ENCODE measurements at places on chromosomes 3 and 15. TPM values are rescaled to one million over a fixed set of nuclear protein-coding genes. Genes with fewer than 3 reads are reported as not detected.

DNA sequence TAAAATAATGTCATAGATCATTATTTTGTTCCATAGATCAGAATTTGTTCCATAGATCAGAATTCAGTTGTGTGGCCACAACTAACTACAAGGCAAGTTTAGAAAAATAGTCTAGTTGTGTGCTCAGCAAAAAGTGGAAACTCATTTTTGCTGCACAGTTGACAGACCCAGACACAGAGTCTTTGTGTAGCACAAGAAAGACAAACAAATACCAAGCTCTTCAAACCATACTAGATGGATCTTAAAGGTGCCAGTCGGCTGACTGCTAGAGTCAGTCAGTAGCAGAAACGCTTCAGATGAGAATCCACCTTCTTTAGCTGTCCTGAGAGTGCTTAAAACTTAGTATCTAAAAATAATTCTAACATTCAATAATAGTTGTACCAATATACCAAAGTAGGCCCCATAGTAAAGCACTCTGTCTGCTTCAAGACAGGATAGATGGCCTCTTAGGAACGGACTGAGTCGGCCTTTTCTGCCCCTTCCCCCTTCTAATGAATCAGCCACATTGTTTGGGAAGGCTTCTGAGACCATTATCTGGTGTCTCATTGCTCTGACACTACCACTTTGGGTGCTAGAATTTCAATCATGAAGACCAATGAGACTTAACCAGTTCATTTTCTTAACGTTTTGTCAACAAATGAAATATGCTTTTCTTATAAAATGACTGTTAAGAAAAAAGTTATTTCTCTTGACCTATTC is 27.7 kb upstream of the SLC4A7 start:
- no peak for DNase-seq

DNA sequence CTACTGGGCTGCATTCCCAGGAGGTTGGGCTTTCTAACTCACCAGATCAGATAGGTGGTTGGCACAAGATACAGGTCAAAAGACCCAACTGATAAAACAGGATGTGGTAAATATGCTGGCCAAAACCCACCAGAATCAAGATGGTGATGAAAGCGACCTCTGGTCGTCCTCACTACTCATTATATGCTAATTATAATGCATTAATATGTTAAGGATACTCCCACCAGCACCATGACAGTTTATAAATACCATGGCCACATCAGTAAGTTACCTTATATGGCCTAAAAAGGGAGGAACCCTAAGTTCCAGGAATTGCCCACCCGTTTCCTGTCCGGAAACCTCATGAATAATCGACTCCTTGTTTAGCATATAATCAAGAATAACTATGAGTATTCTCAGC is 31.6 kb downstream of the CFAP44 start:
- DNase-seq, result no peak

SHQ1 gene
- 44.4 TPM for total RNA-seq

PLA2G4D gene
- total RNA-seq, result not detected

MYL3 gene
- total RNA-seq, result not detected

- no peak for DNase-seq
Measured at GRCh38 chr15:47505712-47506328, 211.5 kb upstream of the SEMA6D start.

SLC15A2 gene
- 0.66 TPM for total RNA-seq

DNA sequence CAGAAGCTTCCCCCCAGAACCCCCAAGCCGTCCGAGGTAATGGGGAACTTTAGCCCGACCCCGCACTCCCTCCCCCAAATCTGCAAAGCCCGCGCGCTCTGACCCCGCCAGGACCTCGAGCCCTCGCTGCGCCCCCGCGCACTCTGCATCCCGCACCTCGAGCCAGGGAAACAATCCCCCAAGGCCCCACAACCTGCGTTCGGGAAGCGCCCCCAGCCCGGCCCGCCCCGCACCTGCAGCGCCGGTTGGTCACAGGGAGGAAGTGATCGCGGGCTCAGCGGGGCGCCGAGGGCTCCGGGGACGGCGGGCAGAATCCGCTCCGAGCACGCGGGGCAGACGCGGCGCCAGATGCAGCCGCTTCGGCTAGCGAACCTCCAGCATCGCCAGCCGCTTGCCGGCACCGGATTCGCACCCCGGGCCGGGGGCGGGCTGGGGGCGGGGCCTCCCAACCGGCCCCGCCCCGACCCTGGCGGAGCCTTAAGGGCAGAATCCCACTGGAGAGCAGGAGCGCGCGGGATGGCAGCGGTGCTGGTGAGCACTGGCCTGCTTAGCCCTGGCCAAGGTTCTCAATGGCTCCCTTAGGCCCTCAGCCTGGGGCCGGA is at the start of gene CAMKV:
TSS of gene CAMKV (minus strand) at position 382 of the 602 bp plus-strand sequence. CDS start 7,518 bp downstream, outside the sequence.
- no peak for DNase-seq

FSIP1 gene
- 0.69 TPM for total RNA-seq

DNA sequence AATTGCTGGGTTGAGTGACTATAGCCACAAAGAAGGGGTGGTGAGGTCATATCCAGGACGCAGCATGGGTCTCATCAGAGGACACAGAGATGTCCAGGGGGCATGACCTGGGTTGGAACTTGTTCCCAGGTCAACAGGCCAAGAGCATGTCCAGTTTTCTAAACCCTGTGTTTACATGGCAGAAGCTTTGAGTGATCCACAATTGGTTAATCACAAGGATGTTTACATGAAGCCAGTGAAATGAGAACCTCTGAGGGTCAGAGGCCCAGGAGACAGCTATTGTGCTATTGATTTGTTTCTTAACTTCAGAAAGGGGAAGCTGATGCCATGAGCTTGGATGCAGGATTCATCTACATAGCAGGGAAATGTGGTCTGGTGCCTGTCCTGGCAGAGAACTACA is 42.2 kb upstream of the TOPBP1 start:
- no peak for DNase-seq

DNA sequence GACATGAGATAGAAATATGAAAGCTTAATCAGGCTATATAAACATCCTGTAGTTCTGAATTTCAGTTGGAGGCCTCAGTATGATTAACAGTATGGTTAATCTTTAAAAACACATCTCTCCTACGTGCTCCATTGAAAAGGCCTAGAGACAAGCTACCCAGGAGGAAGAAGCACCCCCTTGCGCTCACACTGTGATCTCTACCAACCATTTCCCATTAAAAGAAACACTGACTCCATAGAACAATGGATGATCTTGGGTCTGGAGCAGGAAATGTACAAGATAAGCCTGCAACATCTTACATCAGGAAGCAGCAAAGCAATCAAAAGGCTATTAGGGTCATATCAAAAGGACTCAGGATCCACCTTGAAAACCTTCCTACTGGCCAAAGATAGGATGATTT is 3.4 kb upstream of the EOGT start:
- no peak for DNase-seq

RAD51 gene
- 31.0 TPM for total RNA-seq

DNA sequence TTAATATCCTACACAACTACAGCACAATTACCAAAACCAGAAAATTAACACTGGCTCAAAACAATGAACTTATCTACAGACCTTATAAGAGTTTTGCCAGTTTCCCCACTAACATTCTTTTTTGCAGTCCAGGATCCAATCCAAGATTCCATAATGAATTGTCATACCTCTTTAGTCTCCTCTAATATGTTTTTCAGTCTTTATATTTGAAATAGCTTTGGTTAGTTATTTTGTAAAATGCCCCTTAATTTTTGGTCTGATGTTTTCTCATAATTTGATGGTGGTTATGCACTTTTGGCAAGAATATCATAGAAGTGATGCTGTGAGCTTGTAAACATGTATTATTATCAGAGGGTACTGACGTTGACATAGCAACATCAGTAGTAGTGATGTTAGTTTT is 124.3 kb downstream of the ISL2 start:
- DNase-seq, result no peak

- no peak for DNase-seq
Measured at GRCh38 chr3:49641292-49641691, 32.9 kb upstream of the APEH start.

- DNase-seq, result no peak
Measured at GRCh38 chr3:65265942-65266590, 578.3 kb upstream of the ADAMTS9 start.

DNA sequence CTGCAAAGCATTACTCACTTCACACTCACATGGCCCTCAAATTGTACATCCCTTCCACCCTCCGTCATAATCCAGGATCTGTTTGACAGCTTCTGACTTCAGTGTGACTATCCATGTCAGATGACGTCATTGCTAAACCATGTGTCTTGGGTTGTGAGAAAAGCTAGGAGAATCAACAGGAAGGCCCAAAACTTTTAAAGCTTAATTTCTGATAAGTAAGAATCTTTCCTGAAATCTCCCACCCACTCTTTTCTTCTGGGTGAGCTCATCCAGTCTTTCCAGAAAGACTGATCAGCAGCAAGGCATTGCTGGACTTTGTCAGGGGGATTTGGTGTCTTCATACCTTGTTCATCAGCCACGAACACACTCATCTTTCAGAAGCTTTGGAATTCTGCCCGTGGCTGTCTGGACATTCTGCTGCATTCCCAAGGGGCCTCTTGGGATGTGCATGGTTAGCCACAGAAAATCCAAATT is 11.5 kb upstream of the LMCD1 start:
- DNase-seq, result no peak

AADACL2 gene
- total RNA-seq, result not detected

DNA sequence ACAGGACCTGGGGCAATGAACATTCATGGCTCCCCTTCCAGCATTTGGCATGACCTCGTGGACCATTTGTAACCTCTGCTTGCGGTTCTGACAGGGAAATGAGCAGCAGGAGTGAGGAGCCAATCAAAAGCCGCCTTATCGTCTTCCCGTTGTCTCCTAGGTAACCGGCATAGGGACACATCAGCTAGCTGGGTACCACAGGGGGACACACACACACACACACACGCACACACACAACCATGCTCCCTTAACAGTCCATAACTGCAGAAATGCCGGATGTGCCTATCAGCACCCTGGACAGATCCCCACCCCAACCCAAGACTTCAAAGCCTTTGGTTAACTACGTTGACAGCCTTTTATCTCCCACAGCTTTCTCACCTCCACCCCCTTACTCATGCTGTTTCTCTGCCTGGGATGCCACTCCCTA is 53.4 kb upstream of the CCDC174 start:
- no peak for DNase-seq

DNA sequence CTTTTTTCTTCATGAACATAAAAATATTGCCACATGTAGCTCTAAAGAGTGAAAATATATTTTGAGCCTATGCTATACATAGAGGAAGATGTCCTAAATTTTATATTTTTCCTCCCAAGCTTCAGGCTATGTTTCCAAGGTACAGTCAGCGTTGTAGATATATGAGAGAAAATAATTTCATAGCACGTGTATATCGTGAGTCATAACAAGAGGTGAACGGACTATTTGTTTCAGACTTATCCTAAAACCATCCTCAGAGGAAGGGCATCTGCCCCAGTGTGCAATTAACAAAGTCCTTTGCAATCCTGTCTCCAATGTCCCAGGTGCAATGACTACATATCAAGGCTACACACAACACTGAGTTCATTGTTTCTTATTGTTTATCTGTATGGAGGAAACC is 177.3 kb upstream of the ARRDC4 start:
- DNase-seq, result no peak

CASR gene
- total RNA-seq, result 0.08 TPM

UBAP1L gene
- total RNA-seq, result 6.1 TPM

DNA sequence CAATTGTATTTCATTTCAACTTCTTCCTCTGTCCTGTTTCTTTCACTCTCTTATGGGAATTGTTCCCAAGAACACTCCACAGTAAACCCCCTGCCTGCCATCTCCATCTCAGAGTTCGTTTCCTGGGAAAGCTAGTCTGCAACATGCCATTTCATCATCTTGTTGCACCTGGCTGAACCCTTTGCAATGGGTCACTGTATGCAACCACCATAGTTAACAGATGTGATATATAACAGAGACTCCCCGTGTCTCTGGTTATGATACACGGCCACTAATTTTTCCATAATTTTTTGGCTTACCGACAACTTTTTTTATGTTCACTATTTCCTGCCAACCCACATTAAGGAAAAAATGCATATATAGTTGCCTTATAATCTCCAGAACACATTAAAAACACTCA is 95.5 kb downstream of the CHST2 start:
- DNase-seq, result no peak

GRCh38 chr3:133838296-133838789 is 32.7 kb downstream of the SRPRB start:
- DNase-seq, result no peak

All from activated T-cell treated with anti-CD3 and anti-CD28 coated beads, Interleukin-2, amount 50 U/mL, for 4 hours (primary cell).